ENCODE measurements at places on chromosomes 13 and 19.

GRCh38 chr19:58499021-58499927, 12.5 kb downstream of the SLC27A5 start:
- peak; percentile 99 for DNase-seq

DNA sequence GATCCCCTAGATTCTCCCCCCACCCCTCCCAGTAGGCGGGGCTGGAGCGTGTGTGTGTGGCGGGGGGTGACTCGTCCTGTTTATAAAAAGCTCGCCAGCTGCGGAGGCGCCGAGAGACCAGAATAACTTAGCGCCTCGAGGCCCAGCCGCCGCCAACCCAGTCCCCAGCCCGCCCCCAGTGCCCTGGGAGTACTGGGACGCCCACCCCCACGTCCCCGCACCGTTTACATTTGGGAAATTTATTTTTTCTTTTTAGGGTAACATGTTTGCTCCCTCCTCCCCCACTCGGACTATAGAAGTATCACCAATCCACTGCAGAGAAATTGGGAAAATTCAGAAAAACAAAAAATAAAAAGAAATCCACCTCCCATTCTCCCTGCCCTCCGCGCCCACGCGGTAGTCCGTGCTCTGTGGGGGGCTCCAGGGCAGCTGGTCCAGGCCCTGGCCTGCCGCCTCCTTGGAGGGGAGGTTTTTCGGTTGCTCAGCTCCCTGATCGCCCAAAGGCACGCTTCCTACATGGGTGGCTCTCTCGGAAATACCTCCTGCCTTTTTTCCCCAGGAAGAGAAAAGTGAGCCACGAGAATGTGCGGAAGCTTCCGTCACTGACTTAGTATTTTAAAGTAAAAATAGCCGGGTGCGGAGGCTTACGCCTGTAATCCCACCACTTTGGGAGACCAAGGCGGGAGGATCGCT, 1.5 kb upstream of the RAB3A start:
- DNase-seq = no peak

- no peak for DNase-seq
Observed at GRCh38 chr19:15452111-15453047, 2.6 kb upstream of the WIZ start.

- DNase-seq = no peak
Observed at GRCh38 chr13:37225414-37226070, 120.1 kb upstream of the CSNK1A1L start.

DNA sequence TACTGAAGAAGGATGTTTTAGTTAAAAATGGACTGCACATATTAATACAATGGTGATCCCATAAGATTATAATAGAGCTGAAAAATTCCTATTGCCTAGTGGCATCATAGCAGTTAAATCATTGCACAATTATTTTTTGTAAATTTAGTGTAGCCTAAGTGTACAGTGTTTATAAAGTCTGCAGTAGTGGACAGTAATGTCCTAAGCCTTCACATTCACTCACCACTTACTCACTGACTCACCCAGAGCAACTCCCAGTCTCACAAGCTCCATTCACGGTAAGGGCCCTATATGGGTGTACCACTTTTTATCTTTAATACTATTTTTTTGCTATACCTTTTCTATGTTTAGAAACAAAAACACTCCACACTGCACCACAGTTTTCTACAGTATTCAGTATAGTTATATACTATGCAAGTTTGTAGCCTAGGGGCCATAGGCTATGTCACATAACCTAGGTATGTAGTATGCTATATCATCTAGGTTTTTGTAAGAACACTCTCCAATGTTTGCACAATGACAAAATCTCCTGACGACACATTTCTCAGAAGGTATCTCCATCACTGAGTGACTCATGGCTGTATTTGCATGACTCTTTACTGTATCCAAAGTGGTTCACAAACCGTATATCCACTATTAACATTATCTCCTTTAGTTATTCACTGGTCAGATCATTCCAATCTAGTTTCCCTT, 536.0 kb downstream of the KLF12 start:
- no peak for DNase-seq

GRCh38 chr19:8423817-8424223, 10.7 kb downstream of the MARCHF2 start:
- no peak for DNase-seq

GRCh38 chr13:99507054-99507453, 5.8 kb downstream of the TM9SF2 start:
- DNase-seq = no peak

- no peak for DNase-seq
Observed at GRCh38 chr13:40813667-40814454, 24.4 kb downstream of the SLC25A15 start.

DNA sequence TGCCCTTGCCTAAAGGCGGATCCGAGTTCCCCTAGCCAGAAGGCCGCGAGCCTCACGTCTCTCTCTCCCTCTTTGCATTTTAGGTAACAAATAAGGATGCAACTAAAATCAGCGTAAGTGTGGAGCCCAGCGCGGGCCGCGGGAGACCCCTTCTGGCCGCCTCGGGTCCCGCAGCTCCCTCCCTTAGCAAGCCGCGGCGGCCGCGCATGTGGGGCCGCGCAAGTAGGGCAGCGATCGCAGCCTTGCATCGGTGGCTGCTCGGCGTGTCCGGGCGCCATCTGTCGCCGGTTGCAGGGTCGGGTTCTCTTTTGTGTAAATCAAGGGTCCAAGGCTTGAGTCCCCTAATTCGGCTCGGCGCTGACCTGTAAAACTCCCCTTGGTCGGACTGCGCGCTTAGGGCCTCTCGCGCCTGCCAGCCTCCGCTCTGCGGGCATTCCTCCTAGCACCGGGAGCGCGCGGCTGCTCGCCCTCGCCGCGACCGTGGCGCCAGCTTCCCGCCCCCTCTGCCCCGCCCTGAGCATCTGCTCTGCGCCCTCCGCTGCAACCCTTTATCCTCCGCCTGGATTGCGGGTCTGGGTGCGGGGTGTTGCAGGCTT, 2.7 kb downstream of the VSTM2B start:
- peak; percentile 86 for DNase-seq

DNA sequence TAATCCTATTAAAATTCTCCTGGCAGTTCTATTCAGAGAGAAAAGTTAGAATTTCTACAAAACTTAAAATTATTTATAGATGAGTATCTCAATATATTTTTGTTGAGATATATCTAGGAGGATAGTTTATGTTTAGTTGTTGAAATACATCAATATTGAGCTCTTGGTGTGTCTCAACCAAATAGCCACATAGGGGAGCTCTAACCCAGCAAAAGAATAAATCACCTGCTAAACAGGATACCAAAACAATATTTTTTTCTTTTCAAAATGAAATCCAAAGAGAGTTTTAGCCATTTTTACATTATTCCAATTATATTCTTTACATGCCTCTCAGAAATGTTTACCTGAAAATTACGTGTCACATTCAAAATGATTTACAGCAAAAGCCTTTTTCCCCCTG, 954.7 kb downstream of the SLITRK6 start:
- DNase-seq = no peak

DNA sequence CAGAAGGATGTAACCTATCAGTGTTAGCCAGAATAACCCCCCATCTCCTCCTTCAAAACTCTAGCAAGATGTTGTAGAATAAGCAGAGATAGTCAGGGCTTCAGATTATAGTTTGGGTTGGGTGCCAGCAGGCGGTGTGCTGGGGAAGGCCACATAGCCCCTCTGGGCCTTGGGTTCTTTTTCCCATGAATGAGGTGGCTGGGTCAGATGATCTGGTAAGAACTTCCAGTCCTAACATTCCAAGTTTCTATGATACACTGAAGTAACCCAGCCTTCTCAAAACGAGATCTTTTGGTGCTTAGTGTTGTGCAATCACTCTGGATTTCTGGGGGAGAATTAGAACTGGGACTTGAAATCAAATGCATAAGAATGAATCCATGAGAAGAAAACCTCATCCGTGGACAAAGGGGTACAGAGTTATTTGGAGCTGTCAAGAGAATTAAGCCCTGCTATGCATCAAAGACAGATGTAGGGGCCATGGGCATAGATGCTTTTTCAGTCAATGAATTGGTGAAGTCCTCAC, 810 bp downstream of the CBY2 start:
- no peak for DNase-seq

GRCh38 chr19:49906879-49907564, 10.3 kb upstream of the IL4I1 start:
- no peak for DNase-seq

DNA sequence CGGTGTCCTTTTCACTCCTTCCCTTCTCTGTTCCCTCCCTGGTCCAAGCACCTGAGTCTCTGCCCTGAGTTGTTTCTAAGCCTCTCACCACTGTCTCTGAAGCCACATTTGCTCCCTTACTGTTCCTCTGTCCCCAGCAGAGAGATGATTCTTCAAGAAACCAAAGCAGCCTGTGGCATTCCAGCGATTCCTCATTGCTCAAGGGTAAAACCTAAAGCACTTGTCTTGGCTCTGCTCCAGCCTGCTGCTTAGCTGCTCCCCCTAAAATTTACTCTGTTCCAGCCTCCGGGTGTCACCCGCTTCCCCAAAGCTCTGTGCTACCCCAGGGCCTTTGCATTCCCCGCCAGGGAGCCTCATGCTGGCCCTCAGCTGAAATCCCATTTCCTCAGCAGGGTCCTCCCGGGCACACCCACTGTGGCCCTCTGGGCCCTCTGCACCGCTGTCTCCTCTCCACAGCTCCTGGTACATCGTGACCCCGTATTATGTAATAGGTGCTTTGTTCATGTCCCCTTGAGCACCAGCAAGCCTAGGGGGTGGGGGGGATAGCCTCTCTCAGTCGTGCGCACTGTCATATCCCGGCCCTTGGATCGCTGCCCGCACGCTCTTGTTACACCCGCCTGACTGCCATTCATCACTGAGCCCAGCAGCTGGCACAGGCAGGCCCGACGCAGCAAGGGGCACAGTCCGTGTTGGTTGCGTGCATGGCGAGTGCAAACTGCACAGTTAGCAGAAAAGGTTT, 15.8 kb downstream of the TECR start:
- DNase-seq = no peak

Data from mesothelial cell of epicardium (in vitro differentiated cells).